ENCODE measurements at places on chromosomes 1 and 21. TPM values are rescaled to one million over a fixed set of nuclear protein-coding genes. Genes with fewer than 3 reads are reported as not detected.

Gene HRNR
- not detected for total RNA-seq

Gene TMEM240
- total RNA-seq: not detected

Gene EPHB2
- total RNA-seq: not detected

Gene LCE2C
- not detected for total RNA-seq

Gene EXO1
- 2.3 TPM for total RNA-seq

Gene AXDND1
- total RNA-seq: not detected

Gene FALEC
- not detected for total RNA-seq

Gene LCE2A
- total RNA-seq: not detected

- no peaks in the 10 kb centered on the region for H3K27me3 ChIP-seq
- DNase-seq: no peak
- no peak overlapping the region for H3K4me3 ChIP-seq
Measured at GRCh38 chr1:223011505-223011856, 131.6 kb downstream of the TLR5 start.

GRCh38 chr1:25692560-25692959 lies 76.0 kb downstream of the MAN1C1 start:
- no peak overlapping the region for H3K27ac ChIP-seq
- H3K36me3 ChIP-seq: no peaks in the 10 kb centered on the region
- no peak overlapping the region for H3K4me3 ChIP-seq

DNA sequence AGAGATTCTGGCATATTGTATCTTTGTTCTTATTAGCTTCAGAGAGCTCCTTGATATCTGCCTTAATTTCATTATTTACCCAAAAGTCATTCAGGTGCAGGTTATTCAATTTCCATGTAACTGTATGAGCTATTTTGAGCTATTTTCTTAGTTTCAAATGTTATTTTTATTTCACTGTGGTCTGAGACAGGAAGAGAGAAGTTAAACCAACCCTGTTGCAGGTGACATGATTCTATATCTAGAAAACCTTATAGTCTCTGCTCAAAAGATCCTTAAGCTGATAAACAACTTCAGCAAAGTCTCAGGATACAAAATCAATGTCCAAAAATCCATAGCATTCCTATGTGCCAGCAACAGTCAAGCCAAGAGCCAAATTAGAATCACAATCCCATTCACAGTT lies 1644.0 kb upstream of the B3GALT2 start:
- H3K27ac ChIP-seq: no peak overlapping the region
- no peaks in the 10 kb centered on the region for H3K36me3 ChIP-seq
- no peak overlapping the region for H3K4me3 ChIP-seq
- no peaks in the 10 kb centered on the region for H3K4me1 ChIP-seq

DNA sequence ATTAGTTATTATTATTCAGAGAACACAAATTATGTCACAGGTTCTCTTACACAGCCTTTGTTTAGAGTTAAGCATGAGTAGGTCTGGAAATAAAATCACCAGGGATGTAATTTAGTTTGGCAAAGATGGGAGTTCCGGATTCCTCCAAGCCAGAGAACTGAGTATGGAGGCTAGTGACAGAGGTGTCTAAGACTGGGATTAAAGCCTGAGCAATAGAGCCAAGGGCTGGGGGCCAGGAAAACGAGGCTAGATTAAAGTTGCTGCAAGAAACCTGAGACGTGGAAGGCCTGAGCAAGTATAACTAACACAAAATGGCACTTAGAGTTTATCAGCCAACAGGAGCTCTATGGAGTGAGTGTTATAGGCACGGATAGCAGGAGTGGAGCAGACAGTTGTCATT lies 381.6 kb downstream of the SRGAP2C start:
- no peaks in the 10 kb centered on the region for H3K36me3 ChIP-seq
- peaks cover 11% of the 10 kb centered on the region for H3K4me1 ChIP-seq
- no peaks in the 10 kb centered on the region for H3K27me3 ChIP-seq
- no peak for DNase-seq

GRCh38 chr1:238895911-238896310 lies 490.5 kb upstream of the CHRM3 start:
- H3K4me3 ChIP-seq: no peak overlapping the region
- no peaks in the 10 kb centered on the region for H3K4me1 ChIP-seq
- no peak overlapping the region for H3K27ac ChIP-seq

GRCh38 chr1:118202076-118202608 lies 17.1 kb upstream of the SPAG17 start:
- H3K4me1 ChIP-seq: no peaks in the 10 kb centered on the region
- no peak for DNase-seq
- H3K27me3 ChIP-seq: no peaks in the 10 kb centered on the region
- no peak overlapping the region for H3K27ac ChIP-seq
- no peak overlapping the region for H3K4me3 ChIP-seq

- no peak for DNase-seq
- no peaks in the 10 kb centered on the region for H3K36me3 ChIP-seq
- H3K4me1 ChIP-seq: no peaks in the 10 kb centered on the region
- H3K4me3 ChIP-seq: no peak overlapping the region
Measured at GRCh38 chr1:72034827-72035226, 247.5 kb downstream of the NEGR1 start.

DNA sequence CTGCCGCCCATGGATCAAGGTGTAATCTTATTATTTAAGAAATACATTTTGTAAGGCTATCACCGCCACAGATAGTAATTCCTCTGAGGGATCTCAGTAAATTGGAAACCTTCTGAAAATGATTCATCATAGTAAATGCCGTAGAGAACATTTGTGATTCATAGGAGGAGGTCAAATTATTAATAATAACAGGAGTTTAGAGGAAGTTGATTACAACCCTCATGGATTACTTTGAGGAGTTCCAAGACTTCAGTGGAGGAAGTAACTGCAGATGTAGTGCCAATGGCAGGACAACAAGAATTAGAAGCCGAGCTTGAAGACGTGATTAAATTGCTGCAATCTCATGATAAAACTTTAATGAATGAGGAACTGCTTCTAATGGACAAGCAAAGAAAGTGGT lies 280.1 kb downstream of the PTPRC start:
- H3K27me3 ChIP-seq: no peaks in the 10 kb centered on the region
- peak overlapping the region; percentile 79 for H3K27ac ChIP-seq
- H3K36me3 ChIP-seq: no peaks in the 10 kb centered on the region
- peaks cover 58% of the 10 kb centered on the region for H3K4me1 ChIP-seq
- peak overlapping the region; percentile 87 for H3K4me3 ChIP-seq
- DNase-seq: no peak

DNA sequence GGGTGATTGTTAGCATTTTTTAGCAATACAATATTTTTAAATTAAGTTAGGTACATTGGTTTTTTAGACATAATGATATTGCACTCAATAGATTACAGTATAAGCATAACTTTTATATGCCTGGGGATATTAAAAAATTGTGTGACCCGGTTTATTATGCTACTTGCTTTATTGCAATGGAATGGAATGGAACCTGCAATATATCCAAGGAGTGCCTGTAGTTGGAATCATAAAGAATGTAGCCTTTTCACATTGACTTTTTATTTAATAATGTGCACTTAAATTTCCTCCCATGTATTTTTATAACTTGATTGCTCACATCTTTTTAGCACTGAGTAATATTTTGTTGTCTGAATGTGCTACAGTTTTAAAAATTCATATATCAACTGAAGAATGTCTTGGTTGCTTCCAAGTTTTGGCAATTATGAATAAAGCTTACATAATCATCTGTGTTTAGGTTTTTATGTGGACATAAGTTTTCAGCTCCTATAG lies 49.2 kb downstream of the CAMSAP2 start:
- no peak overlapping the region for H3K27ac ChIP-seq
- no peaks in the 10 kb centered on the region for H3K36me3 ChIP-seq
- no peak overlapping the region for H3K4me3 ChIP-seq
- H3K4me1 ChIP-seq: no peaks in the 10 kb centered on the region

DNA sequence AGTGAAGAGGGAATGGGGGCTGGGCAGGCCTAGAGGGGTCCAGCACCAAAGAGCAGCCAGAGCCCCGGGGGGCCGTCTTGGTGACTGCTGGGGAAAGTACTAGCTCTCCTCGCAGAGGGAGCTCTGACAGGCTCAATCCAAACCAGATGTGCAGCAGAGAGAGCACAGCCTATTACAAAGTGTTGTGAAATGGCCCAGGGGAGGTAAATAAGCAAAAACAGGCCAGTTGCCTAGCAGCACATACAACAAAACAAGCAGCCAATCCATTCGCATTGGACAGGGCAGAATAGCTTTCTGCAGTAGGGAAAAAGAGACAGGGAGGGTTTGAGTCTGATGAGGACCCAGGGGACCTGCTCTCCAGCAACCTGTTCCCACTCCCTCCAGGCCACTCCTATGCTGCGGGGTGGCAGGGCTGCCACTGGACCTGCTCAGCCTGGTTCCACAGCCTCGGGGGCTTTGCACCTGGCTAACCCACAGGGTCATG lies 239.6 kb upstream of the FGGY start:
- H3K27ac ChIP-seq: no peak overlapping the region
- peaks cover 5% of the 10 kb centered on the region for H3K4me1 ChIP-seq
- H3K4me3 ChIP-seq: no peak overlapping the region
- no peaks in the 10 kb centered on the region for H3K36me3 ChIP-seq

DNA sequence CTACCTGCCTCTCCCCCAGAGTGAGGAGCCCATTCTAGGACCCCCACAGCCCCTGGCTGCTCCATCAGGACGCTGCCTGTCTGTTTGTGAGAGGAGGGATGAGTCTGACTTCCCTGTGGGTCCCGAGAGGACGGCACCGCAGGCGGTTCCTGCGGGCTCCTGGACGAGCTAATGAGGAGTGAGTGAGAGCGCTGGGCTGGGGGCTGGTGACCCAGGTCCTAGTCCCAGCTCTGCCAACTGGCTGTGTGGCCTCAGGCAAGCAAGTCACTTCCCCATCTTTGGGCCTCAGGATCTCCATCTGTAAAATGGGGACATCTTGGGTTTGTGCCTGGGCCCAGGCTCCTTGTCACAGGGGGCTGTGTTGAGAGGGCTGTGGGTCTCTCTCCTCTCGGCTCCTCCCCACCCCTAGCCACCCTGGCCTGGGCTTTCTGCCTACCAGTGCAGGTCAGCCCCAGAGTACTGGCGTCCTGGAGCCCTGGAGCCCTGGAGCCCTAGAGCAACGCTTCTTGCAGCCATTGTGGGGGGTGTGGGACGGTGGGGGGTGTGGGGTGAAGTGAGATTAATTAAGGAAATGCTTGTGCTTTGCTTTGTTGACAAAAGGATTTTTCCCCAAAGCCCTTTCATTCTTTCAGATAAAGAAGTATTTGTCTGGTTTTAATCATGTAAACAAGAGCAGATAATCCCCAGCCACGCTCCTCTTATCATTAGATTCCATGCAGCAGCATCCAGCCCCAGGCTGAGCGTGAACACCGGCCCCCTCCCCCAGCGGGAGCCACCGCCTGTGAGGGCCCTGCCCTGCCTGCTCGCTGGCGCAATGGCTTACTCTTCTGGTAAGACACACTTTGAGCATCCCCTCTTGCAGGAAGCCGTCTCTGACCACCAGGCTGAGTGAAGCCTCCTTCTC lies 26.8 kb downstream of the SLC1A7 start:
- no peaks in the 10 kb centered on the region for H3K4me1 ChIP-seq
- no peaks in the 10 kb centered on the region for H3K36me3 ChIP-seq
- DNase-seq: no peak
- H3K27me3 ChIP-seq: no peaks in the 10 kb centered on the region
- no peak overlapping the region for H3K27ac ChIP-seq

- no peak overlapping the region for H3K27ac ChIP-seq
- DNase-seq: no peak
- H3K4me1 ChIP-seq: no peaks in the 10 kb centered on the region
- no peak overlapping the region for H3K4me3 ChIP-seq
Measured at GRCh38 chr1:76905876-76906595, 38.8 kb downstream of the ST6GALNAC5 start.

- no peak overlapping the region for H3K27ac ChIP-seq
- no peaks in the 10 kb centered on the region for H3K36me3 ChIP-seq
- no peaks in the 10 kb centered on the region for H3K4me1 ChIP-seq
- DNase-seq: no peak
Measured at GRCh38 chr1:47645151-47645550, 207.3 kb downstream of the FOXD2 start.

GRCh38 chr1:175470591-175470990 lies 272.8 kb downstream of the TNR start:
- H3K36me3 ChIP-seq: no peaks in the 10 kb centered on the region
- no peaks in the 10 kb centered on the region for H3K27me3 ChIP-seq
- H3K4me3 ChIP-seq: no peak overlapping the region

- no peak overlapping the region for H3K27ac ChIP-seq
- no peak overlapping the region for H3K4me3 ChIP-seq
- no peaks in the 10 kb centered on the region for H3K27me3 ChIP-seq
- peaks cover 5% of the 10 kb centered on the region for H3K4me1 ChIP-seq
- H3K36me3 ChIP-seq: peaks cover 39% of the 10 kb centered on the region
Measured at GRCh38 chr1:36345353-36345752, 21.9 kb upstream of the EVA1B start.

DNA sequence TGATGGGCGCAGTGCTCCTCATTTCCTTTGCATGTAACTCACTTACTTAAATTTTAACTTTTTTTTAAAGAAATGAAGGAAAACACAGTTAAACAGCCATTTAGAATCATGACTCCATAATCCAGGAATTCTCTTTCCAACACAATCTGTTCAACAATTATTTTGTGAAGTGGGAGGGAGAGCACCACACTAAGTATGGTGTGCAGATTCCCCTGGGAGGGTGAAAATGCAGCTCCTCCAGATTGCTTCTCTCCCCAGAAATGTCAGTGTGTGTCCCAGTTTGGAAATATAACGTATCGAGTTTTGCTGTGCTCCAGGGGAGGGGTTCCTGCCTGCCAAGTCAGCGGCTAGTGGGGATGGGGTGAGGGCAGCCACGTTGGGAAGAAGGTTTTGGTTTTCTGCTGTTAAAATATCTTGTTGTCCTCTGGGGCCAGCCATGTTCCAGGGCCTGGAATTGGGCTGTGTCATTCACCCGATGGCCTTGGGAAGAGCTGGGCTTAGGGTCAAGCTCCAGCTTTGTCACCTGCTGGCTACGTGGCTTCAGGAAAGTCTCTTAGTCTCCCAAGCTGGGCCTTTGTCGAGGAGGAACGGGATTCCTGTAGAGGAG lies 17.3 kb upstream of the DISP3 start:
- H3K4me1 ChIP-seq: no peaks in the 10 kb centered on the region
- no peaks in the 10 kb centered on the region for H3K36me3 ChIP-seq

GRCh38 chr1:169701261-169702005 lies 10.0 kb downstream of the SELL start:
- H3K36me3 ChIP-seq: peaks cover 68% of the 10 kb centered on the region
- H3K4me3 ChIP-seq: peak overlapping the region; percentile 99
- DNase-seq: peak; percentile 60
- no peaks in the 10 kb centered on the region for H3K27me3 ChIP-seq
- peaks cover 100% of the 10 kb centered on the region for H3K4me1 ChIP-seq

GRCh38 chr1:210303391-210303790 lies 25.3 kb upstream of the HHAT start:
- no peaks in the 10 kb centered on the region for H3K36me3 ChIP-seq
- no peak overlapping the region for H3K4me3 ChIP-seq
- DNase-seq: no peak
- peaks cover 4% of the 10 kb centered on the region for H3K27me3 ChIP-seq
- no peaks in the 10 kb centered on the region for H3K4me1 ChIP-seq

- no peaks in the 10 kb centered on the region for H3K4me1 ChIP-seq
- DNase-seq: no peak
- H3K27ac ChIP-seq: no peak overlapping the region
Measured at GRCh38 chr1:220703305-220703704, 13.1 kb downstream of the C1orf115 start.

- no peak overlapping the region for H3K4me3 ChIP-seq
- H3K36me3 ChIP-seq: no peaks in the 10 kb centered on the region
- no peaks in the 10 kb centered on the region for H3K4me1 ChIP-seq
- DNase-seq: no peak
Measured at GRCh38 chr21:25855576-25855975, 120.8 kb downstream of the GABPA start.
